Omental fat pad (tissue), 4 donors: ENCODE measurements at places on chromosomes 1 and 21. TPM values are rescaled to one million over a fixed set of nuclear protein-coding genes. Genes with fewer than 3 reads are reported as not detected.

KIAA0040 gene
- total RNA-seq: 89.6 TPM

HMGCS2 gene
- not detected for total RNA-seq

LAPTM5 gene
- total RNA-seq: 103 TPM

GRCh38 chr1:40944326-40944725, 35.2 kb upstream of the CTPS1 start:
- DNase-seq: no peak

- DNase-seq: no peak
These were observed 982 bp downstream of the SLC9A1 start for GRCh38 chr1:27153927-27154358.

E2F2 gene
- total RNA-seq: 0.31 TPM

DNA sequence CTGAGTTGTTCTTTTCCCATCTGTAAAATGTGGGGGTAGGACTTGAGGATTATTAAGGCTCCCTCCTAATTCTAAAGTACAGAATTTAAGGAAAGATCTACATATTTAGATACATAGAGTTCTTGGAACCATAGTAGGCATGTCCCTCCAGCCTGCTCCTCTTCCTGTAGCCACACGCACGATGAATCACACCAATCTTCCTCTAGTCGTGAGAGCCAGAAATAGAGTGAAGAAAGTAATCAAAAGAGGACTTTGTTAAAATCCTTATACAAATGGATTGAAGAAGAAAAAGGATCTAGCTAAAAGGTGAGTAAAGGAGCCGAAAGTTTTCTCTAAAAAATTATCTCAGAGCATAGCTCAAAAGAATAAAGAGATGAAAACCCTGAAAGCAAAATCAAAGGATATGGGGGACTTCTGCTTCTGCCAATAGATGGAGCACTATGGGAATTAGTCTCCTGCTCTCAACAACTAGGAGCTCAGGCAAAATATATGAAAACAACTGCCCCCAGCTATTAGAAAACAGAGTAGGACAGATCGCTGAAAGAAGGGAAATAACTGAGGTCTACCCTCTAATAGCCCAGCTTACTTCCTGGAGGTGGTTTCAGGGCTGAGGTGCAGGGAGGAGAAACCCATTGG, 8.5 kb downstream of the C1orf141 start:
- DNase-seq: no peak

- DNase-seq: no peak
These were observed 82.3 kb downstream of the CLIC4 start for GRCh38 chr1:24827379-24828135.
